A172 (cell line): ENCODE measurements at places on chromosomes 1 and 21. TPM values are rescaled to one million over a fixed set of nuclear protein-coding genes. Genes with fewer than 3 reads are reported as not detected.
A peak's percentile ranks its signal among the peaks of the same experiment; 100 is the strongest.

The KLHDC8A gene
- total RNA-seq: not detected in 2 replicates

DNA sequence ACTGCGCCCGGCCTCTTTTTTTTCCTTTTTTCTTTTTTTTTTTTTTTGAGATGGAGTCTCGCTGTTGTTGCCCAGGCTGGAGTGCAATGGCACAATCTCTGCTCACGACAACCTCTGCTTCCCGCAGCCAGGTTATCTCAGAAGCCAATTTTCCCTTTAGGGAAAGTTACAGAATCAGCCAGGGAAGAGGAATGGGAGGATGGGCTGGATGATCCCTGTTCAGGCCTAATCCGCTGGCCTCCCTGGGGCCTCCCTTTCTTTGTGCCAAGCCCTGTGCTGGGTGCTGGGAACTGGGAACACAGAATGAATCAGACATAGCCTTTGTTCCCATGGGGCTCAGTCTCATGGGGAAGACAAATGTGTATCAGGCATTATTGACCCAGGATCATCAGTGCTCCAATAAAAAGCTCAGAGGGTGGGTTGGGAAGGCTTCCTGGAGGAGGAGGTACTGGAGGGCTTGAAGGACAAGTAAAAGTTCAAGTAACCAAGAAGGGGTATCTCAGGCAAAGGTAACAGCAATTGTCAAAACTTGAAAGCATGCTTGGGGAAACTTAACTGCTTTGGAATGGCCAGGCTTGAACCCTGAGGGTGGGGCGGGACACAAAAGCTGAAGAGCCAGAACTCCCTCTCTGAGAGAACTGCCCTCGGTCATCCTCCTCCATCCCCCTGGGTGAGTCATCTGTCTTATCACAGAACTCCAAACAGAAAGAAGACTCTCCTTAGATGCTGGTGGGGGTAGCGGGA is 14.3 kb downstream of the ECHDC2 start:
- DNase-seq: no peak

GRCh38 chr1:2935751-2936390 is 85.4 kb upstream of the ACTRT2 start:
- DNase-seq: no peak

The FOXO6 gene
- 0.47 and 1.0 TPM in 2 replicates for total RNA-seq

GRCh38 chr1:45116340-45116739 is 90.1 kb downstream of the ZSWIM5 start:
- no peak for DNase-seq

The ACOT11 gene
- 3.0 and 4.7 TPM in 2 replicates for total RNA-seq

DNA sequence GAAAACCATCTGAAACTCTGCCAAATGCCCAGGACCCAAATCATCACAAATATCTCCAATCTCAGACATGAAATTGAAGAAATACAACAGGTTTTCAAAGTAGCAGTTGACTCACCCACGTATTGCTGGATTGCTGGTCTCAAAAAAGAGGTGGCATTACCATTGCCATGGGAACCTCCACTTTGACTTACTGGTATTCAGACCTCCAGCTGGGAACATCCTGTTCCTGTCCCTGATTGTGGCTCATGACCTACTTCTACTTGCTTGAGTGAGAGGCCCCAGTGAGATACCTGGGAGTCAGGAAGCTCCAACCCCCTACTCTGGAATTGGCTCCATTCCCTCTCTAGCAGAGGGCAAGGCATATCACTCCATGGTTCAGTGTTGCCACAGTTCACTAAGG is 64.6 kb downstream of the NMNAT2 start:
- peak; percentile 66 for DNase-seq

DNA sequence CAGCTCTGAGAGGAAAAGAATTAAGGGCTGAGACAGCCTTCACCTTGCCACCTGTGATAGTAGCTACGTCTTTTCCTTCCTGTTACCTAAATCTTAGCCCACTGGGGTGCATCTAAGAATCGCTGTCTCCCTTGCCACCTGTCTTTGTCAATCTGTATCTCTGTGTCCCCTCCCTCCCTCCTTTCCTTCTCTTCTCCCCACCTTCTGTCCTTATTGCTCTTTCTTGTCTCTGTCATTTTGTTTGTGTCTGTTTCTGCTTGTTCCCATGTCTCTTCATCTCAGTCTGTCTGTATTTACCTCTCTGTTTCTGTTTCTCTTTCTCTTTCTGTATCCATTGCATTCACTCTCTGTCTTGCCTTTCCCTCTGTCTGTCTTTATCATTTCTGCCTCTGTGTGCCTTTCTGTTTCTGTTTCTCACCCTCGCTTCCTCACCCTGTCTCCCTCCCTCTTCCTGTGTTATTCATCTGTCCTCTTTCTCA is 30.2 kb downstream of the SLC22A15 start:
- no peak for DNase-seq

The GOLT1A gene
- total RNA-seq: 0.19 TPM in 1 of 2 replicates, not detected in the other

- peak; percentile 31 for DNase-seq
These were observed 57.9 kb downstream of the RASAL2 start for GRCh38 chr1:178151831-178152230.

- no peak for DNase-seq
These were observed 57.7 kb downstream of the TRIM11 start for GRCh38 chr1:228348708-228349467.

DNA sequence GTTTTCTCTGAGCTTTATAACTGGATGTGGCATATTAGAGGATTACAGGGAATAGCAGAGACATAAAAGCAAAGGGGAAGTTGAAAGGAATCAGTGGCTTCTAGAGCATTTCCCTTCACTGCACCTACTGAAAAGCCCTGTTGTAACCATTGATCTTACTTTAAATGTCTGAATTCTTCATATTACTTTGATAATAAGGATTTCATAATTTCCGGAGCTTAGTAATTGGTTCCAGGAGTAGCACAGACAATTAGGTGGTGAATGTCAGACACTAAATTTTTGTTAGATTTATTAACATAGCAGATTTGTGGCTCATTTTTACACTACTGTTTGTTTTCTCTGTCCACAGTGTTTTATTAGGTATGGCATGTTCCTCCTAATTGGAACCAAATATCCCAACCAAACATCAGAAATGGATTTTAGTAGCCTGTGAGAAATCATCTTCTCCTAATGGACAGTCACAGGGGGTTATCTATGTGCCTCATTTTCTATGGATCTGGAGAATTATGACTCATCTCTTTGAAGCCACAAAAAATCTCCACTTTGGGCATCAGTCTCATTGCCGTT is 100.5 kb downstream of the GIPC2 start:
- peak; percentile 33 for DNase-seq

GRCh38 chr1:187027253-187027652 is 198.5 kb downstream of the PLA2G4A start:
- DNase-seq: no peak

- DNase-seq: no peak
These were observed 6.7 kb downstream of the SLFNL1 start for GRCh38 chr1:41014871-41015270.

- peak; percentile 84 for DNase-seq
These were observed 32.5 kb upstream of the RGS4 start for GRCh38 chr1:163036671-163037070.

- no peak for DNase-seq
These were observed 63.6 kb downstream of the UBE2U start for GRCh38 chr1:64266991-64267390.

The PCSK9 gene
- not detected in 2 replicates for total RNA-seq

GRCh38 chr1:239558559-239558958 is 172.2 kb downstream of the CHRM3 start:
- DNase-seq: no peak

The CDC73 gene
- total RNA-seq: 32.2 and 34.7 TPM in 2 replicates

- no peak for DNase-seq
These were observed 9.9 kb downstream of the KIAA1614 start for GRCh38 chr1:180922631-180923015.

GRCh38 chr21:41427556-41427955 is 1.5 kb downstream of the MX1 start:
- DNase-seq: no peak

DNA sequence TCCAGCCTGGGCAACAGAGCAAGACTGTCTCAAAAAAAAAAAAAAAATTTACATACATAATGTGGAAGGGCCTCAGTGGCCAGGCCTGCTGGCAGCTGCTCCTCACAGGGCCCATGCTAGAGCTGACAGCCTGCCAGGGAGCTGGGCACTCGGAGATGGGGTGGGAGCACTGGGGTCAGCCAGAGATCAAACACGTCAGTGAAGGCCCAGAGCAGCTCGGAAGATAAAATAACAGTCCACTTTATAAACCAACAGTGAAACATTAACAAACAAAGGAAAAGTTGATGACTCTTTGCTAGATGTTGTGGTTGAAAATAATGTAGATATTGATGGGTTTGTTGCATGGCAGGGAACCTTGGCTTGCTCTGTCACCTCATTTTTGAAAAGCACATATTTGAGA is 42.7 kb downstream of the ATP5PF start:
- no peak for DNase-seq

The FAM131C gene
- total RNA-seq: 1.1 and 1.8 TPM in 2 replicates

The NAV1 gene
- 29.7 and 40.3 TPM in 2 replicates for total RNA-seq

DNA sequence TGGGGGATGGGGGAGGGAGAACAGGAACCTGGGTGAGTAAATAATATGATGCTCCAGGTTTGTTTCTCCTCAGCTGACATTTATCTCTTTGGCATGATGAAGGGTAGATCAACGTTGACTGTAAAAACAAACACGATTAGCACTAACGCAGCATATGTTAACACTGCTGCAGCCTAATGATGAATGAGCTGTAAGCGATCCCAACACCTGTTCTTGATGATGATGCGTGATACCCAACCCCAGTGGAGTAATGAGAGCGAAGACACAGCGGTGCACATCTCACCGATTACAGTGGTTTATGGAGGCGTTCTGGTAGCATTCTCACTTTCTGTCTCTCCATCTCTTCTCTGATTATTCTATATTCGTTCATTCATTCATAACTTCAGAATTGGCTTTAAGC is 640.4 kb downstream of the USP25 start:
- DNase-seq: no peak

The ZNF593OS gene
- not detected in 2 replicates for total RNA-seq

The CFAP141 gene
- not detected in 2 replicates for total RNA-seq

DNA sequence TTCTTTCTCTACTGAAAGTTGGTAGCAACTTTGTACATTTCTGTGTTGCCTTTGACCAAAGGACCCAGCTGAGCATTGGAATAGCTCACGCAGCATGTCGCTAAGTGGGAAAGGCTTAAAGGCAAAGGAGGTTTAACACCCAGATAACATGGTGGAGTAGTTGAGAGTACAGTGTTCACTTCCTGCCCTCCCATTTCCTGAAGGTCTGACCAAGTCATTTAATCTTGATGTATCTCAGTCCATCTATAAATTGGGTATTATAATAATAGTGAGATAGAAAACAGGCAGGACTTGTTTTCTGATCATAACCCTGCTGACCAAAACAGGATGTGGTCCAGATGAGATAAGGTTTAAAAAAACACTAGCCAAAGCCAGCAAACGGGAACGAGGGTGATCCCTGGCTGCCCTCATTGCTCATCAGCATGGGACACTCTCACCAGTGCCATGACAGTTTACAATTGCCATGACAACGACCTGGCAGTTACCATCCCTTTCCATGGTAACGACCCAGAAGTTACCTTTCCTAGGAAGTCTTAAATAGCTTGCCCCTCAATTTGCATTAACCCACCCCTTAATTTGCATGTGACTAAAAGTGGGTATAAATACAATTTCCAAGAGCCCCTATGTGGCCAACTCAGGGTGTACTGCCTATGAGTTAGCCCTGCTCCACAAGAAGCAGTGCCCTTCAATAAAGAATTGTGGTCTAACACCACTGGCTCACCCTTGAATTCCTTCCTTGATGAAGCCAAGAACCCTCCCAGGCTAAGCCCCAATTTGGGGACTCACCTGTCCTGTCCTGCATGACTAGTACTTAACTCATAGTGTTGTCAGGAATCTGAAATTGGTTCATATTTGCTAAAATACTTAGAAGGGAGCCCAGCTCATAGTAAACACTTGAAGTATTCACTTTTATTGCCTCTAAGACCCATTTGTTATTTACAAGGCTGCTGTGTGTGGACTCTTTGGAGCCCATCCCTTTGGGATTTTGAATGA is 28.4 kb upstream of the FHAD1 start:
- peak; percentile 80 for DNase-seq
